Motor neuron (in vitro differentiated cells): ENCODE measurements at places on chromosomes 7 and 10. TPM values are rescaled to one million over a fixed set of nuclear protein-coding genes. Genes with fewer than 3 reads are reported as not detected.

DNA sequence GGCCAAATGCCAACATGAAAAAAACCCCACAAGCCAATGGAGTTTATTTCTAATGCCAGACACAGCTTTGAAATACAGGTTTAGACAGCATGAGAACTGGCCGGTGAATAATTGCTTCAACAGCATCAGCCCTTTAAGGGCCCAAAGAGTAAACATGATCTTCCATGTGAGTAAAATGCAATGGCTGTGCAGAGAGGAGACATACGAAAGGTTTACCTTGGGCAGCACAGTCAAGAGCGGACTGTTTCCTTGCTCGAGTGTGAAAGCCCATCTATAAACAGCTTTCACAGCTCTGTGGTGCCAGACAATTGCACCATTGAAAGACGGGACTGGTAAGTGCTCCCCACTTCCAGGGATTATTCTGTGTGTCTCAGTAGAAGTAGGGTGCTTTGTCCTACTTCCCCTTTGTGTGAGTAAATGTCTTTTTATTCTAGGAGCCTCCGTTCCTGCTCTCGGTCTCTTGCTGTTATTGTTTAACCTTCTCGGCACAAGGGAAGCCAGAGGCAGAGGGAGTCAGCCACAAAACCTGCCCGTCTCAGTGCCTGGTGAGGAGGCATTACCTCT lies 77.8 kb upstream of the KAT6B start:
- peak; percentile 94 for ATAC-seq

GRCh38 chr7:5477126-5477525 lies 53.5 kb upstream of the TNRC18 start:
- ATAC-seq = no peak

DNA sequence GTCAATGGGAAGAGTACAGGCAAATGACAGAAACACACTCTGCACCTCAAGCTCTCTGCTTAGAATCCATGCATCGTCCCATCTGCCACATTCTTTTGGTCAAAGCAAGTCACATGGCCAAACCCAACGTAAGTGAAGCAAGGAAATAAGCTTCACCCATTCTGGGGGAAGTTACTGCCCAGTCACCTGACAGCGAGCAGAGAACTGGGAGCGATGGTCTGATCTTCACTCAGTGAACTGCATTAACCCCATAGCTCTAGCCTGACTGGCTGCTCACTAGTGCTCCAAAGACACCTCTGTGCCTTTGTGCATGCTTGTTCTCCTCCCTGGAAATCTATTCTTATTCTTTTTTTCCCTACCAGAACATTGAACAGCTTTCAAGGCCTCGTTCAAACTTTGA lies 89.9 kb downstream of the APBB1IP start:
- ATAC-seq = no peak

- peak; percentile 38 for ATAC-seq
Measured at GRCh38 chr10:76353237-76353851, 921.9 kb downstream of the LRMDA start.

UNCX gene
- total RNA-seq = 0.38 TPM in 1 of 2 replicates, not detected in the other
